Fibroblast of skin of left quadriceps (primary cell): ENCODE measurements at places on chromosomes 3 and 15.

DNA sequence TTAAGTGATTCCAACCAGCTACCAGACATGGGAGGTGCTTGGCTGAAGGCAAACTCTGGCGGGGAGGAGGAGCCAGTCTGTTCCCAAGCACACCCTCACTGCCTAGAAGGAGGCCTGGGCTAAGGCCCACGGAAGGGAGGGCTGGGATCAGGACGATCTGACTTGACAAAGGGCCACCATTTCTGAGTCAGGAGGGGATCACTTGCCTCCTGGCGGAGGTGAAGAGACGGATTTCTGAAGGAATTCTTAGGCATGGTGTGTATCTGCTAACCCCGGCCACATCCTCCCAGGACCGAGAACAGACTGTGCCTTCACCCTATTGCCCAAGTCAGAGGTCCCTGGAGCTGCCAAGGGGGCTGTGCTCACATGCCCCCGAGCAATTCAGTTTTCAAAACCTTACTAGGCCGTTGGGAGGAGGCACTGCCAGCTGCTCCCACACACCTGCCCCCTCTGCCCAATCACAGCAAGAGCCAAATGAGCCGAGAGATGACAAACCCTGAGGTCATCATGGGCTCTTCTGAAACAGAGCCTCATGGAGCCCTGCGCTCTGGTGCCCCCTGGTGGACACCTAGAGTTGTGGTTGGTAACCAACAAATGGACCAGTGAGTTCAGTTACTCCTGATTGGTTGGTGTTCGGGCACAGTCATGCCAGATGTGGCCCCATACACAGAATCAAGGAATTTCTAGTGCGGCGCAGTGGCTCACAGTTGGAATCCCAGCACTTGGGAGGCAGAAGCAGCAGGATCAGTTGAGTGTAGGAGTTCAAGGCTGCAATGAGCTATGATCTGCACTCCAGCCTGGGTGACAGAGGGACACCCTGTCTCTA is 6.5 kb upstream of the TNK2 start:
- DNase-seq: peak; percentile 92

- DNase-seq: no peak
Measured at GRCh38 chr3:74288761-74289160, 325.7 kb downstream of the CNTN3 start.

GRCh38 chr3:129259612-129260477 is 10.4 kb downstream of the COPG1 start:
- DNase-seq: no peak

GRCh38 chr3:16319723-16320122 is 54.7 kb downstream of the OXNAD1 start:
- DNase-seq: no peak

GRCh38 chr3:102104033-102104432 is 254.7 kb downstream of the NFKBIZ start:
- no peak for DNase-seq

- peak; percentile 70 for DNase-seq
Measured at GRCh38 chr3:133644768-133645167, 17.0 kb downstream of the TOPBP1 start.

GRCh38 chr15:83998486-83998885 is 237.1 kb upstream of the GOLGA6L4 start:
- no peak for DNase-seq

DNA sequence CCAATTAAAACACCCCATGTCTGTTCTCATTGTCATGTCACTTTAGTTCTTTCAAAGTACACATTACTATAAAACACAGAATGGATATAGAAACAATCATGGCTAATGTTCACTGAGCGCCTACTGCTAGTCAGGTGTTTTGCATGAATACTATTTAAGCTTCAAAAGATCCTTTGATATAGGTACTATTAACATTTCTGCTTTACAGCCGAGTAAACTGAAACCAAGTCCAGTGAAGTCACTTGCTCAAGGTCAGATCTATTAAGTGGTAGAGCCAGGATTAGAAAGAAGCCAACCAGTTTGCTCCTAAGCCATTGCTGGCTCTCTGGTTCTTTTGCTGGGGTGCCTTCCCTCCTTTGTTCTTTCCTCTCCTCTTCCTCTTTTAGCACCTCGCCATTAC is 32.4 kb upstream of the NMNAT3 start:
- DNase-seq: no peak

DNA sequence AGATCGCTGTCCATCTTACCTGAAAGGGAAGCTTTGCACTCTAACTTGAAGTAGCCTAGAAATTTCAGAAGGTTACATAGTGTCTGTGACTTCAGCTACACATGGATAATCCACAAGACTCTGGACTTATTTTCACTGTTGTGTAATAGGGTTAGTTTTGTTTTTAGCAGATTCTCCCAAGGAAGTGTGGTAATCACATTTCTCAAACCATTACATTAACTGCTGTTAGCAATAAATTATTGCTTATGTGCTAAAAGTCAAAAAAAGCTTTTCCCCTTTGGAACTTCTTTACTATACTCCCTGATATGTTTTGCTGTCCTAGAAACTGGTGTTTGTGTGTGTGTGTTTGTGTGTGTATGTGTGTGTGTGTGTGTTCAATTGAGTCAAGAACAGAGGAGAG is 351.8 kb upstream of the TPRG1 start:
- peak; percentile 44 for DNase-seq

GRCh38 chr15:85456798-85457197 is 76.4 kb downstream of the AKAP13 start:
- no peak for DNase-seq

DNA sequence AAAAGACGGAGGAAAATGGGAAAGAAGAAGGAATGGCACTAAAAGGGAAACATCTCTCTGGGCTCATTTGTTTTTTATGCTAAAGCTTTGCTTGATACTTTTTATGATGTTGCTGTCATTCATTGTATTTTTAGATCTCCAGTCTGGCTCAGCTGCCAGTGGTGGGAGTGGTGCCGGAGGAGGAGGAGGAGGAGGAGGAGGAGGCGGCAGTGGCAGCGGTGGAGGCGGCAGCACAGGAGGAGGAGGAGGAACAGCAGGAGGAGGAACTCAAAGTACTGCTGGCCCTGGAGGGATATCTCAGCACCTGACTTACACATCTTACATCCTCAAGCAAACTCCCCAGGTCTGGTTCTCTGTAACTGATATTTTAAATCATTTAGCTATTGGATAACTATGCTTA is 49.6 kb downstream of the MAP6D1 start:
- DNase-seq: no peak
